Dermis microvascular lymphatic vessel endothelial cell (primary cell): ENCODE measurements at places on chromosomes 13 and 19. TPM values are rescaled to one million over a fixed set of nuclear protein-coding genes. Genes with fewer than 3 reads are reported as not detected.

PNMA8B gene
- 0.13 TPM in 2 replicates for total RNA-seq

GPR183 gene
- total RNA-seq = 1.2 and 1.6 TPM in 2 replicates

JSRP1 gene
- not detected in 2 replicates for total RNA-seq

TMEM143 gene
- 1.6 and 1.8 TPM in 2 replicates for total RNA-seq

SYCN gene
- not detected in 2 replicates for total RNA-seq

ZNF69 gene
- 5.0 and 9.6 TPM in 2 replicates for total RNA-seq

CEACAM16 gene
- not detected in 2 replicates for total RNA-seq

TJP3 gene
- under 0.01 TPM in 2 replicates for total RNA-seq

ZNF737 gene
- total RNA-seq = 5.3 and 7.8 TPM in 2 replicates

SULT2A1 gene
- total RNA-seq = not detected in 2 replicates

MBD3L2 gene
- not detected in 2 replicates for total RNA-seq

MYH14 gene
- under 0.01 and 0.25 TPM in 2 replicates for total RNA-seq

ZNF790 gene
- 8.3 and 8.5 TPM in 2 replicates for total RNA-seq

ZNF415 gene
- total RNA-seq = 1.2 and 1.8 TPM in 2 replicates

COX6B2 gene
- not detected in 2 replicates for total RNA-seq

MBD3L3 gene
- total RNA-seq = not detected in 2 replicates

FAAP24 gene
- total RNA-seq = 1.8 and 2.0 TPM in 2 replicates

ZNF302 gene
- 8.1 and 11.5 TPM in 2 replicates for total RNA-seq

NKPD1 gene
- 0.13 TPM in 2 replicates for total RNA-seq

DPF1 gene
- 0.13 and 0.26 TPM in 2 replicates for total RNA-seq

PRKCSH gene
- total RNA-seq = 101 and 136 TPM in 2 replicates

ZNF723 gene
- total RNA-seq = not detected in 2 replicates

ZNF253 gene
- 2.4 and 3.7 TPM in 2 replicates for total RNA-seq

TPP2 gene
- total RNA-seq = 36.8 and 39.5 TPM in 2 replicates

ADGRL1 gene
- 3.2 and 9.5 TPM in 2 replicates for total RNA-seq

CEACAM3 gene
- not detected in 2 replicates for total RNA-seq

CGB5 gene
- total RNA-seq = not detected in 2 replicates

KLK11 gene
- not detected in 2 replicates for total RNA-seq

CNN1 gene
- total RNA-seq = not detected in 2 replicates

RB1 gene
- 24.4 and 27.6 TPM in 2 replicates for total RNA-seq

NLRP4 gene
- total RNA-seq = not detected in 2 replicates

AXL gene
- total RNA-seq = 5.8 and 24.9 TPM in 2 replicates

CCDC8 gene
- total RNA-seq = 0.13 TPM in 2 replicates

FUT6 gene
- not detected in 2 replicates for total RNA-seq

CACNG7 gene
- total RNA-seq = not detected in 2 replicates

SUGP2 gene
- 11.0 and 16.1 TPM in 2 replicates for total RNA-seq

POSTN gene
- total RNA-seq = 3.3 and 3.9 TPM in 2 replicates

TRIP10 gene
- total RNA-seq = 21.7 and 25.0 TPM in 2 replicates

TRPC4 gene
- total RNA-seq = 0.13 TPM in 1 of 2 replicates, not detected in the other

LILRA2 gene
- total RNA-seq = not detected in 2 replicates

USPL1 gene
- 8.0 and 10.2 TPM in 2 replicates for total RNA-seq

RASGRP4 gene
- total RNA-seq = not detected in 2 replicates

EBI3 gene
- total RNA-seq = 0.26 and 1.5 TPM in 2 replicates

SLC25A30 gene
- 9.4 TPM in 2 replicates for total RNA-seq

OR7A5 gene
- not detected in 2 replicates for total RNA-seq

SIGLEC5 gene
- not detected in 2 replicates for total RNA-seq

OR7C1 gene
- total RNA-seq = not detected in 2 replicates

SERPINE3 gene
- not detected in 2 replicates for total RNA-seq

OVOL3 gene
- total RNA-seq = not detected in 2 replicates

SHANK1 gene
- under 0.01 and 0.13 TPM in 2 replicates for total RNA-seq

LRG1 gene
- 0.90 and 2.1 TPM in 2 replicates for total RNA-seq

ATP7B gene
- total RNA-seq = 5.1 and 6.1 TPM in 2 replicates

ACTN4 gene
- 126 and 192 TPM in 2 replicates for total RNA-seq

KLK15 gene
- not detected in 2 replicates for total RNA-seq

PINLYP gene
- 4.2 and 4.5 TPM in 2 replicates for total RNA-seq

SLC5A5 gene
- not detected in 2 replicates for total RNA-seq

VSIG10L gene
- 0.13 TPM in 2 replicates for total RNA-seq

RDH8 gene
- total RNA-seq = not detected in 2 replicates
